ENCODE measurements at places on chromosomes 1 and 21.

DNA sequence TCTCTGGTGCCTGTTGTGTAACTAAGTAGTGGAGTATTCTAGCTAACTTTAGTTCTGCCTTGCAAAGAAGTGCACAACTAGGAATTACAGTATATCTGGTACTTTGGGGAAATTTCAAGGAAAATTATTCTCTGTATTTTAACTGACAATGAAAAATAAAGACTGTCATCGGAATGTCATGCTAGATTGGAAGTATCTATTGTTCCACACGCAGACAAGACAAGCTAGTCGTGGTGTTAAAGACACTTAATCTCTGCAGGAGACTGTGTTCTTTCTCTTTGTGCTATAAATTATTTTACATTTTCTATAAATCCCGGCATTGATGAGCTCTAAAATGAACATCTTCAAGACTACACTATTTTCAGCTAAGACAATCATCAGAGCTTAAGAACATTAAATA is 1068.8 kb upstream of the ADGRL4 start:
- no peak for DNase-seq

DNA sequence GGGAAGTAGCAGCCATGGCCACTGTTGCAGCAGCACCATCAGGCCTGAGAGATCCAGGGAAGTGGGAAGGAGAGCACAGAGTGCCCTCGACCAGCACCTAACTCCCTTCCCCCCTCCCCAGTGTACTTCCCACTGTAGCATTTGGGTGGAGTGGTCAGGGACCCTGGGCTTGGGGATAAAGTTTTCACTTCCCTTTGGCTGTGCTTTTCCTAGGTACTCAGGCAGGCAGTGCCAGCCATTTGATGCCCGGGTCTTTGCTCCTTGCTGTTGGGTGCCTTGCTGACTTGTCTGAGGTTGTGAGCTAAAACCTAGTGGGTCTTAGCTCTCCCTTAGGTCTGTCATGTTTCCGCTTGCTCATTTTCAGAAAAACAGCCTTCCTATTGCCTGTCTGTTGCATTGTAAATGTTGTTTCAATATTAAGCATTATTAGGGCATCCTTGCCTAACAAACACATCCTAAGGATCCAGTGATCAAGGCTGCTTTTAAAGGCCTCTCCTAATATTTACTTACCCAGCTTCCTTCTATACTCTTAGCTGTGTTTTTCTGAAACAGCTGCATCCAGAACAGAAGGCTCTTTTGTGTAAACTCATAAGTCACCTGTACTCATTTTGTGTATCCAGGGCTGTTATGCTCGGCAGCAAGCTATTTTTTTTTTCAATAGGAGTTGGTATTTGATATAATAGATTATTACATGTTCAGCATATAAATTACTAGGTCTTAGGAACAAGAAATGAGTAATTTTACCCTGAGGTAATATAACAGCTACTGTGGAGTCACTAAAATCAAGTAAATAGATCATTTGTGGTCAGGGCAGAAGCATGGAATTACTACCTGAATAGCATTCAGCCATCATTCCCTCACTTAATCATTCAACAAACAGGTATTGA is 418.6 kb upstream of the PROX1 start:
- DNase-seq: no peak

- DNase-seq: no peak
Observed at GRCh38 chr1:200351826-200352549, 57.8 kb downstream of the ZNF281 start.

DNA sequence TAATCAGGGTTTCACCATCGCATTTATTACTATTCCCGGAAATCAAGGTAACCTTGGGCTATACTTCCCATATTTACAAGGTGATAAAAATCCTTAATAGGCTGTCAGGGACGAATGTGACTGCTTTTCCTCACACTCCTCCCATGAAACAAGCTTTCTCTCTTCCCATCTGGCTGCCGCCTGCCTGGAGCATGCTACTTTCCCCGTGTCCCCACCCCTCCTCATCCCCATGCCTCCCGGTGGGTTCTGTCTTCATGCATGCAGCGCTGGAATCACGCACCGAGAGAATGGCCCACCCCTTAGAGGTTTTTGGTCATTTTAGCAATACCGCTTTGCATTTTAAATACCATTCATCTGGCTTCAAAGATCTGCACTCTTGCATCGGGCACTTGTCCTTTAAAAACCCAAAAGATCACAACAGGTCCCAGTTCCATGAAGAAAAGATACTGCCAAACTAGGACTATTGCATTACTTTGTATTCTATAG is 339.1 kb downstream of the NTNG1 start:
- DNase-seq: no peak

DNA sequence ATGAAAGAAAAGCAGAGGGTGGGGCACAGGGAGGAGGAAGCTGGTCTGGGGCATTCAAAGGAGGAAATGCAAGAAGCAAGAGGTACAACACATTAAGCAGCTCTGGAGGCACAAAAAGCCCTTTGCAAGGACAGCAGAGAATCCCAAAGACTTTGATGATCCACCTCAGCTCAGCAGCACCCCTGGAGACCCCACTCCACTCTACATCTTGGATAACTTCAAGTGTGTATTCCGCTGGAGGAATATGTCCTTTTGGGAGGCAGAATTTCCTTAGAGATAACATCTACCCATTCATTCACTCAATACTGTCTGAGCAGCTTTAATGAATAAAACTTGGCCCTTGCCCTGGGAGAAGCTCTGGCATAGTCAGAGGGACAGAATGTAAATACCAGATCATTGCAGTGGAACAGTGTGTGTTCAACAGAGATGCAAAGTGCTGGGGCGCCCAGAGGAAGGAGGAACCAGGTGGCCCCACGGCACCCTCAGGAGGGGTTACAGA is 599.7 kb downstream of the KIF26B start:
- no peak for DNase-seq

GRCh38 chr1:63857478-63857877 is 83.7 kb downstream of the ROR1 start:
- no peak for DNase-seq

GRCh38 chr1:76013206-76013581 is 61.4 kb upstream of the ST6GALNAC3 start:
- DNase-seq: no peak

GRCh38 chr1:30117685-30118084 is 605.7 kb downstream of the MATN1 start:
- no peak for DNase-seq

DNA sequence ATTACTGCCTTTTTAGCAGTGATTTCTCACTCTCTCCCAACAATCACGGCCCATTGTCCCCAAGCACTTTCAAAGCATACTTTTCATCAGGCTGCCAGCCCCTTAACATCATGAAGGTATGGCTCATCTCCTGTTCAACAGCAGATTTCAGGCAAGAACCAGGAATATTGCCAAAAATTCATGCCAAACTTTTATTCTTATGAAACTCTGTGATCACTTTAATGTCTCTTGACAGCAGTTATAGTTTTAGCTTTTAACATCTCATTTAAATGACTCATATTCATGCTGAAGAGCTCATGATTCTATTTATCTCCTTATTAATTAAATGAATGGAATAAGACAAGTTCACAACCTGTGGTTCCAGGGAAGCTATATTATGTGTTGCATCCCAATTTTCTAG is 235.1 kb downstream of the GRIK1 start:
- no peak for DNase-seq

- no peak for DNase-seq
Observed at GRCh38 chr1:229139331-229140118, 131.4 kb upstream of the RAB4A start.

- DNase-seq: peak; percentile 26
Observed at GRCh38 chr1:167650269-167651160, 20.5 kb downstream of the RCSD1 start.

GRCh38 chr1:95286479-95286878 is 52.5 kb downstream of the RWDD3 start:
- no peak for DNase-seq

GRCh38 chr1:17400725-17401341 is 28.8 kb downstream of the PADI6 start:
- no peak for DNase-seq

DNA sequence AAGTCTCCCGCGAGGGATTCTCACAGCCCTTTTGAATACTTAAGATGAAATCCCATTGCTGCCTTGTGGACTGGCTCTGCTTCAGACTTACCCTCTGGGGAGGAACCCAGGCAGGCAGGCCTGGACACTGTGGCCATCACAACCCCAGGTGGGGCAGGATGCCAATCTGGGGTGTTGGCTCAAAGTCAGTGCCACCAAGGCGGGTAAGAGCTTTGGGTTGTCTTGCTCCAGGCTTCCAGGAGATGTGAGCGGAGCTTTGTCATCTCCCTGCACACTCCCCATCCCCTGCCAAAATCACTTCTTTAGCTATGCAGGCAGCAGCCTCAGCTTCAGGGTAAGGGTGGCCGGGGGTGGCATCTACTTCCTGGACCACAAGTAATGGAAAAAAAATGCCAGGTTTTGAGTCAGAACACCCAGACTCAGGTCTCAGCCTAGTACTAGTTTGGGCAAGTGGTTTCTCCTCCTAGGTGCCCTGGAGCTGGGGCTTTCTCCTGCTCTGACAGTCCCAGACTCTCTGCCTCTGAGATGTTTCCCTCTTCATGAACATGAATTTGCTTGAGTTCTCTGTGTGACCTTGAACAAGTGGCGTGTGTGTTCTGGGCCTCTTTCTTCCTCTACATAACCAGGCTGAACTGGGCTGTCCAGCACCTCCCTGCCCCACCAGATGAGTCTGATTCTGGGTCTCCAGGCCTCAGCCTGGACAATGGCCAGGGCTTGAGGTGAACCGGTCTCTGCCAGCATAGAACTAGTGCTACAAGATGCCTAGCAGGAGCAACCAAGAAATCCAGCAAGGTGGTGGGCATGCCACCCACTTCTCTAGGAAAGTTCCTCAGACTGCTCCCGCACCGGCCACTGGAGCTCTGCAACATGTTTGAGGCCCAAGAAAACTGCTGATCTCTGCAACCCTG is 65.4 kb downstream of the VWA5B1 start:
- DNase-seq: no peak

GRCh38 chr1:107342316-107342715 is 201.5 kb downstream of the NTNG1 start:
- no peak for DNase-seq

- no peak for DNase-seq
Observed at GRCh38 chr1:244672946-244673682, 20.2 kb downstream of the DESI2 start.

- no peak for DNase-seq
Observed at GRCh38 chr1:53060579-53060978, 1.4 kb upstream of the PODN start.

- no peak for DNase-seq
Observed at GRCh38 chr1:24459551-24460266, 42.9 kb upstream of the RCAN3 start.

DNA sequence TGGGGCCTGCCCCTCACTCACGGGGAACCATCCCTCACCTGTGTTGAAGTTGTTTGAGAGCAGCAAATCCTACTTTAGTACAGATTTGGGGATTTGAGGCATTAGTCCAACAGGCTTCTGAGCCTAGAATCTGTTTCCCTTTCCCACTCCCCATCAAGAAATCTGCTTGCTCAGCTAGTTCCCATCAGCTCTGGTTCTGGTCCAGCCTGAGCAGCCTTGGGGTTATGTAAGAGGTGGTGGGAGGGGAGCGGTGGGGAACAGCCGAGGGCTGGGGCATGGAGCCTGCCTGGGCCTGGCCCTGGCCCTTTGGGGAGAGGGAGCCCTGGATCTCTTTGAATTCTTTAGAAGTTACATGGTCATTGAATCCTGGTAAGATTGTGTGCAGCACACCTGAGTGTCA is 4.1 kb downstream of the GSTM5 start:
- DNase-seq: no peak

- DNase-seq: no peak
Observed at GRCh38 chr1:91744953-91745639, 140.9 kb downstream of the TGFBR3 start.

DNA sequence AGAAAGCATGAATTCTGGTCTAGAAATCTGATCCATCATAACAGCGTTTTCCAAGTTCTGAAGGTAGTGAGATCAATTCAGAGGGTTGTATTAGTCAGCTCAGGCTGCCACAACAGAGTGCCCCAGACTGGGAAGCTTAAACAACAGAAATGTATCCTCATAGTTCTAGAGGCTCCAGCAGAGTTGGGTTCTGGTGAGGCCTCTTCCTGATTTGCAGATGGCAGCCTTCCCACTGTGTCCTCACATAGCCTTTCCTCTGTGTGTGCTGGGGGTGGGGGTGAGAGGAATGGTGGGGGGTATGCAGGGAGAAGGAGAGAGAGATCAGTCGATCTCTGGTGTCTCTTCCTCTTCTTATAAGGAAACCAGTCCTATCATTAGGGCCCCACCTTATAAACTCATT is 15.1 kb downstream of the ZBTB8B start:
- no peak for DNase-seq

DNA sequence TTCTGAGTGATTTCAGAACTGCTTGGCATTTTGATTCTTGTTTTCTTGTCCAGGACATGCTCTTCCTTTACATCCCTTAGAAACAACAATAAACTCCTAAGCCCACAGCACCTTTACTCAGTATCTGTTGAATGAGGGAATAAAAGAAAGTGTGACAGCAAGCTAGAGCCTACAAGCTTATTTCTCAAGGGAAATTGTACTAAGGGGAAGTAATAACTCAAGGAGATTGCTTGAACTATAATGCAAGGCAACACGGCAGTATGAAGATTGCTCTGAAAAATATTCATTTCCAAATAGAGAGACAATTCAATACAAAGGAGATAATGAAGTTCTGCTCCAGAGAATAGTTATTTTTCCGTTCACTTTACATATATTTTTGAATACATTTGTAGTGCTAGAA is 6.5 kb downstream of the OR6P1 start:
- DNase-seq: no peak

DNA sequence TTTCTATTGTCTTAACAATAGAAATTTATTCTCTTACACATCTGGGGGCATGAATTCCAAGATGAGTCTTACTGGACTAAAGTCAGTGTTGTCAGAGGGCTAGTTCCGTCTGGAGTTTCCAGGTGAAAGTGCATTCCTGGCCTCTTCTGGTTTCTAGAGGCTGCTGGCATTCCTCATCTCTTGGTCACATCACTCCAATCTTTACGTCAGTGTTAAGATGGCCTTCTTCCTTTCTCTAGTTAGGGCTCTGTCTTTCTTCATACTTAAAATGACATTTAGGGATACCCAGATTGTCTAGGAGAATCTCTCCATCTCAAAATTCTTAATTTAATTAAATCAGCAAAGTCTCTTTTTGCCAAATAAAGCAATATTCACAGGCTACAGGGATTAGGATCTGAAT is 13.3 kb upstream of the PDC start:
- DNase-seq: no peak

DNA sequence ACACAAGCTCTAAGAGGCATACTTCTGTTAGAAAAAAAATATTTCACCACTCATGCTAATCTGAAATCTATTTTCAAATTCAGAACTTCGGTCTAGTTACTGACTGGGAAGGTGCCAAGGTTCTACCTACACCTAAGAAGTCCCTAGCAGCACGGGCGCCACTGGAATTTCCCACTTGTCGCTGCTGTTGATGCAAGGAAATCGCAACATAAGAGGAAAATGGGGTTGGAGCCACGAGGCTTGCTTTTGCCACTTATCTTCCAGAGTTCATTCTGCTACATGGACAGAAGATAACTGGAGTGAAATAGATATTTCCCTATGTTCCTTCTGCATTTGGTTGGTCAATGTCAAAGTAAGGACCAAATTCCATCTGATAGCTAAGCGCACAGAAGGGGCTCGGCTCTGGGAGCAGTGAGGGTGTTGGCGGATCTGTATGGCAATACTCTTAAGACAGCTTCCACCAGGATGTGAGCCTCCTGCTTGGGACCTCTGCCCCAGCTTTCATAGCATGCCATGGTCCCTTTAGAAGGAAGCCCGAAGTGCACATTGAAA is 47.2 kb downstream of the RCAN1 start:
- DNase-seq: no peak
